Stimulated activated naive CD4-positive, alpha-beta T cell (primary cell): ENCODE measurements at places on chromosomes 1 and 21.

- no peak for DNase-seq
These were observed 22.3 kb upstream of the SPSB1 start for GRCh38 chr1:9270290-9270883.

DNA sequence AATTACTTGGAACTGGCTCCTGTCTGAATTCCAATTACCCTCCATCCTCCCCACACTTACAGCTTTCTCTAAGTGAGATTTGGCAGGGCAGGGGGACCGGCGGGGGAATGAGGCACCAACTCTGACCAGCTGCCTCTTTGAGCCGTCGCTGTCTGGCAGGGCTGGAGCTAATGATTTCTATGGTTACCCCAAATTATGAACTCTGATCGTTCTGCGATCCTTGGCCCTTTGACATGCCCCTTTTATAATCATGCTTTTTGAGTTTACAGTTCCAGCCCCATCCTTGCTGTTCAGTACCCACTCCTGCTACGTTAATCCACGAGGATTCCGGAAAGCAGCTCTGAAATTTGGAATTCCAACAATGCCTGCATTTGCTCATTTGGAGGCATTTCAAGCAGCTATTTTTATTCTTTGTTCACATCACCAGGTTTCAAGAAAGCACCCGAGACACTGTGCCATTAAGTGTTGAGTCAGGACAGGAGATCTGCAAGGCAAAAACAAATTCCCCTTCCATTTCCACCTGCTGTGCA is 54.6 kb upstream of the LBR start:
- no peak for DNase-seq

GRCh38 chr1:8407652-8408051 is 89.7 kb downstream of the SLC45A1 start:
- peak; percentile 39 for DNase-seq

- no peak for DNase-seq
These were observed 21.3 kb downstream of the RAB3B start for GRCh38 chr1:51969038-51969705.

DNA sequence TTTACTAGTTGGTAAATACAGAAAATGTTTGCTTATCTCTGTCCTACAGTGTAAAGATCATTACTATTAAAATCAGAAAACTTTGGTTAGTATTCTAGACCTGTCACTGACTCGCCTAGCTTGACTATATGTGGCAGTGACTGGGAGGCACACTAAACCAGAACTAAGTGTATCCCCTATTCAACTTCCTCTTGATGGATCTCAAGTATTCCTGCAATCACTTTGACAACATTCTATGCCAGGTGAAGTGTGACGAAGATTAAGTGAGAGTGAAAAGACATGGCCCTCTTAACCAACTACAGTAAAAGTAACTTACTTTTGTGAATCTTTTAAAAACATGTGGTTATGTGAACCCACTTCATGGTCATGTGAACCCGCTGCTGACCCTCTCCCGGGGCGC is 223.0 kb upstream of the ADAMTS5 start:
- no peak for DNase-seq

GRCh38 chr1:29200906-29201594 is 19.4 kb upstream of the SRSF4 start:
- DNase-seq = no peak

GRCh38 chr1:32623775-32624174 is 26.6 kb downstream of the ZBTB8OS start:
- no peak for DNase-seq

DNA sequence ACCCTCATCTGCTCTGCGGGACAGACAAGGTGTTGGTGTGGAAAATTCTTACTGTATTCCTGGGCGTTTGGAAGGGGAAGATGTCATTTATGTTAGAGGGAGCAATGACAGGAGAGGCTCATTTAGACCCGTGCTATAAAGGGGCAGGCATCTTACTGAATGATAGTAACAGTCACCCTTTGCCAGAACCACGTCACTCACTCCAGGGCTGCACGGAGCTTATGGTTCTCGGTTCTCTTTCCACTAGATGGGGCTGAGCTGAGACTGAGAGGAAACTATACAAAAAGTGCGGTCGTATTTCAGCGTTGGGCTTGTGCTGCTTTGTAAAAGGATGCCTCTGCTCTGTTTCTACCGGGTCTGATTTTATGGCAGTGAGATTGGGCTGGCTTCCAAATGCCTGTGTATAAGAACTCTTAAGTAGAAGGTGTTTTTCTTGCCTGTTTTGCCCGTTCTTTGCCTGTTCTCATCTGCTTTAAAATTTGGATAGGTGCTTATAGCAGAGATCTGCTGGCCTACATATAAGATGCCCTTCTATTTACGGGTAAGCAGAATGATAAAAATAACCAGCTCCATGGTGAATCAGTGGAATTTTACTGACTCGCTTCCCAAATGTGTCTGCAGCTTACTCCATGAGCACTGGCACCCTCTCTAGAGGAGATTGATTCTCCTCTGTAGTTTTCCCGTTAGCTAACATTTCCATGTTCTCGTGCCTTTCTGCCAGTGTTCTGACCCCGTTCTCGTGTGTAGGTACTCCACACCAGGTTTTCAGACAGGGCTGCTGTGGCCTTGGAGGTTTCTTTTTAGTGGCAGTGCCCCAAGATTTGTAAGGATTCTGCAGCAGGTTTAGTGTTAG is 55.9 kb downstream of the MRPS6 start:
- peak; percentile 71 for DNase-seq

GRCh38 chr1:38077523-38078147 is 31.0 kb upstream of the POU3F1 start:
- no peak for DNase-seq

DNA sequence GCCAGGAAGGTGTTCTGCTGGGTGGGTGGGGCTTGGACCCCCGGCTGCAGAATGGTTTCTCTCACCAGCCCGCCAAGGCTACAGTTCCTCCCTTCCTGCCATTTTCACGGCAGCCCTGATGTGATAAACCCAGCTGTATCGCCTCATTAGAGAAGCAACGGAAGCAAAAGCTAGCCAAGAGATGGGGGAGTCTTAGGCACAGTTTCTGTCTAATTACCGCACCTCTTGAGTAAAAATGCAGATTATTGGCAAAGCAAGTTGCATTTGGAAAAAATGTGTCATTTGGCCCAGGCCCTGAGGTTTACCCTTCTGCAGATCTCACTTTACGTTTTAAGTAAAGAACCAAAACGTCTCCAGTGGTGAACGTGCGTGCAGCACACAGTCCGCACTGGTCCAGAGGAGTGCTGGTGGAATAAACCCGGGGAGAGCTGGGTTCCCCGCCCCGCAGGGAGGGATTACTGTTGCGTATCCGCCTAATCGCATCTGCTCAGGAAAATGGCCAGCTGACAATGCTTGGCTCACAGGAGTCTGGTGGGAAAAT is 109.9 kb downstream of the GALNT2 start:
- no peak for DNase-seq

- no peak for DNase-seq
These were observed 119.4 kb downstream of the AKT3 start for GRCh38 chr1:243730487-243731150.

DNA sequence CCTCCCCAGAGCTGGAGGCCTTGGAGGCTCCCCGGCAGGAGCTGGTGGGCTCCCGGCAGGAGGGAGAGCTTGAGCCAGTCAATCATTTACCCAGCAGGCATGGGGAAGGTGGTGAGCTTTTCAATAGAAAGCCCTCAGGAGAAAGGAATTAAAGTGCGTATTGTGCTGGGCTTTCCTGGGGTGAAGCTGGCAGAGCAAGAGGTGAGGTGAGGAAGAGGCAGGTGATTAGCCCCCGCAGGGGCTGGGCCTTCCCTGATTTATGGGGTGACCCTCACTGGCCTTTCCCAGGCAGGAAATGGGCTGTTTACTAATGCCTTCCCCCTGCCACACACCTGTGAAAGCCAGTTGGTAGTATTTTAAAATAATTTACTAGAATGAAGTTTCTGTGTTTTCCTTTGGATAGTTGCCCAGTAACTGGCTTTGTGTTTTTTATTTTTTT is 25.8 kb downstream of the CLDN14 start:
- no peak for DNase-seq

GRCh38 chr1:181081395-181081794 is 7.1 kb upstream of the IER5 start:
- no peak for DNase-seq

DNA sequence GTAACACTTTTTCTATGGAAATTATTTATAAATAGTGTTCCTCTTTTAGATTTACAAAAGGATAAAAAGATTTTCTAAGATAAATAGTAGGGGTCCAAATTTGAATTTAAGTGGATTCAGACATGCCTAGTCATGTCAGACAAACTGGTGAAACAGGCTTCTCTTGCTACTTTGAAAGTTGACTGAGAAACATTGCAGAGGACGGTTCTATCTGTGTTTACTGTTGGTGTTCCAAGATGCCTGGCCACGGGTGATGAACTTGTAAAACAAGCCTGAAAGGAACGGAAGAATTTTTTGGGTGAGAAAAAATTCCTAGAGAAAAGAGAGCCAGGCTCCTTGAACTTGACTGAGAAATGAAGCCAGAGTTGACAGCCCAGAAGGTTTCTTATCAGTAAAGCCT is 2.2 kb downstream of the KRTAP19-1 start:
- no peak for DNase-seq

DNA sequence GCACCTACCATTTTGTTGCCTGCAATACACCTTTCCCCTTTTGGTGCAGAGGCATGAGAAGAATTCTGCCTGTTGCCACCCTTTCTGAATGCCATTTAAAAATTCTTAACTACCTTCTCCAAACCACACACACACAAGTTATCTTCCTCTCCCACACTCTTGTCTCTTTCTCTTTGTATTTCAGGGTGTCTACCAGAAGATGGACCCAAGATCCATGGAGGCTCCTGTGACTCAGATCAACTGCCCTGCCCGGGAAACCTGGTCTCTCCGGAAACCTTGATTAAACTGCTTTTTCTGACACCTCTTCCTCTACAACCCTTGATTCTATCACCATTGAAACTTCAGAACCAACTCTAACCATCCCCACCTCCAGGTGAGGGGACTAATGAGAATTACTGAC is 2.4 kb upstream of the TARS2 start:
- no peak for DNase-seq

DNA sequence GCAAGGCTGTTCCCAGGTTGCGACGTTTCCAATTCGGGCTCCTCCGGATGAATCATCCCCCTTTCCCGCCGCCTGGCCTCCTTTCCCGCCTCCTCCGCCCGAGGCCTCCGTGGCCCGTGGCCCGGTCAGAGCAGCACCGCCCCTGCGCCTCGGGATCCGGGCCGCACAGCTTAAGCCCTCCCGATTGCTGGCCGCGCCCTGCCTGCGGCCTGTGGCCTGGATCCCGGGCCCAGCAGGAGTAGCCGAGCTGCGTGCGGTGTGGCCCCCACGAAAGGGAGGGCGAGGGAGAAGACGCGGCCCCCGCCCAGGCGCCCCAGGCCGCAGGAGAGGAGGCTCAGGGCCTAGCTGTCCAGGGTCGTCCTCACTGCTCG is 1.0 kb downstream of the TMEM200B start:
- DNase-seq = no peak

DNA sequence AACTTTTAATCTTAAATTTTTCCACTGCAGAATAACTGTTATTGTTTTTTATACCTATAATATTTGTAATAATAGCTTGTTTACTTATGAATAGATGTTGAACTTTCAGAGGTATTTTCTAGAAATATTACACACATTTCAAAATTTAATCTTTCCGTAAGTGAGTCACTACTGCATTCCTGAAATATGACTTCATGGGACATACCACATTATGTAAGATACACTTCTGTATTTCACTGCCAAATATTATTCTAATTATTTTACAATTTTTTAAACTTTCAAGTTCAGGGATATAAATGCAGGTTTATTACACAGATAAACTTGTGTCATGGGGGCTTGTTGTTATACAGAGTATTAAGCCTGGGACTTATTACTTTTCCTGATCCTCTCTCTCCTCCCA is 2220.5 kb downstream of the NCAM2 start:
- DNase-seq = no peak

- DNase-seq = no peak
These were observed 25.7 kb downstream of the EPHA10 start for GRCh38 chr1:37739222-37739621.

DNA sequence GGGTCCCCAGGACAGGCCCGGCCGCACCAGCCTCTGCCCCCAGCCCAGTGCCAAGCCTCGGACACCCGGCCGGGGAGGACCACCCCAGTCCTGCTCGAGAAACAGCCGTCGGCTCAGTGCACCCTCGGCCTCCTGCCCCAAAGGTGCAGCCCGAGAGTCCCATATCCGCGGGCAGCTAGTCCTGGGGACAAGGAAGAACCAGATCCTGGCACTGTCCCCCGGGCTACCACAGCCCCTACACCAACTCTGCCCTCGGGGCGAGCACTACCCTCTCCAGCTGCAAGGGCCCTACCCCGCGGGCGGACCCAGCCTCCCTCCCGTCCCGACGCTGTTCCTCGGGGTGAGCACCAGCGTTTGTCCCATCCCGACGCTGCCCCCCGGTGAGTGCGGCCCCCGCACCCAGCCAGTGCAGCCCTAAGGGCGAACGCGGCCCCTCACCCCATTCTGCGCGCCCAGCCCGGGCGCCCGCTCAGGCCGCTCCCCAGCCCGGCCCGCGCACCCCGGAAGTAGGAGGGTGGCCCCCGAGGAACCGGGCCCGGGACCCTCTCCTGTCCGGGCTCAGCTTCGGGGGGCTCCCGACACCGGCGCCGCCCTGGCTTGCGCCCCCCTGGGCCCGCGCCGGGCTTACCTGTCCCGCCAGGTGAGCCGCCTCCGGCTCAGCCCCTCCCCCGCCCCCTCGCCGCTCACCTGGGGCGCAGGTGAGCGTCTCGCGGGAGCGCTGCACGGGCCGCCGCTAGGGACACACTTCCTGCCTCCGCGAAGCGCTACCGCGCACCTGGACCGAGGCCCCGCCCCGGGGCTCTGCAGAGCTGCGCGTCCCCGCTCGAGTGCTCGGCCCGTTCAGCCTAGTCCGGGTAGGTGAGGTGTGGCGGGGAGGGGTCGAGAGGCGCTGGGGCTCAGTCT is at the start of gene KDF1:
KDF1 (minus strand) TSS at position 747 of the 903 bp plus-strand sequence. CDS start 8,088 bp downstream, outside the sequence.
- peak; percentile 54 for DNase-seq

GRCh38 chr1:45305231-45305630 is 21.5 kb upstream of the HPDL start:
- DNase-seq = no peak

GRCh38 chr21:38631676-38632075 is 133.4 kb upstream of the ERG start:
- no peak for DNase-seq

- DNase-seq = no peak
These were observed 1.2 kb downstream of the SORT1 start for GRCh38 chr1:109396513-109396839.

DNA sequence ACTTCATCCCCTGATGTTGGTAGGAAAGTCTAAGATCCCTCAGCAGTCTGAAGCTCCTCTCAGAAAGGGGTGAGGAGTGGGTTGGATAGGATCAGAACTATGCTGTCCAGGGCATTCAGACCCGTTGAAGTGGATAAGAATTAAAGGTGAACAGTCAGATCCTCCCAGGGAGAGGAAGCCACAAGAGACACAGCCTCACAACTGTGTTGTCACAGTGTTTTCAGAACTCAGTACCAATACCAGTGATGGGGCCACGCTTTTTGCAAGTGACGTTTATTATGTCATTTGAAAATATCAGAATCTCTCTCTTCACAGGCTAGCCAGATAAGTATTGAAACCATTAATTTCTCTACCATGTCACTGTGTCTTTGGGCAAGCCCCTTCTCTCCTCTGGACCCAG is 15.4 kb upstream of the EPS15 start:
- no peak for DNase-seq

- DNase-seq = peak; percentile 20
These were observed 30.9 kb downstream of the SNAP47 start for GRCh38 chr1:227766015-227766634.
